ENCODE measurements at places on chromosomes 11 and 22.
A peak's percentile ranks its signal among the peaks of the same experiment; 100 is the strongest.

- no peak for DNase-seq
These were observed 3.1 kb downstream of the RELT start for GRCh38 chr11:73379189-73379880.

DNA sequence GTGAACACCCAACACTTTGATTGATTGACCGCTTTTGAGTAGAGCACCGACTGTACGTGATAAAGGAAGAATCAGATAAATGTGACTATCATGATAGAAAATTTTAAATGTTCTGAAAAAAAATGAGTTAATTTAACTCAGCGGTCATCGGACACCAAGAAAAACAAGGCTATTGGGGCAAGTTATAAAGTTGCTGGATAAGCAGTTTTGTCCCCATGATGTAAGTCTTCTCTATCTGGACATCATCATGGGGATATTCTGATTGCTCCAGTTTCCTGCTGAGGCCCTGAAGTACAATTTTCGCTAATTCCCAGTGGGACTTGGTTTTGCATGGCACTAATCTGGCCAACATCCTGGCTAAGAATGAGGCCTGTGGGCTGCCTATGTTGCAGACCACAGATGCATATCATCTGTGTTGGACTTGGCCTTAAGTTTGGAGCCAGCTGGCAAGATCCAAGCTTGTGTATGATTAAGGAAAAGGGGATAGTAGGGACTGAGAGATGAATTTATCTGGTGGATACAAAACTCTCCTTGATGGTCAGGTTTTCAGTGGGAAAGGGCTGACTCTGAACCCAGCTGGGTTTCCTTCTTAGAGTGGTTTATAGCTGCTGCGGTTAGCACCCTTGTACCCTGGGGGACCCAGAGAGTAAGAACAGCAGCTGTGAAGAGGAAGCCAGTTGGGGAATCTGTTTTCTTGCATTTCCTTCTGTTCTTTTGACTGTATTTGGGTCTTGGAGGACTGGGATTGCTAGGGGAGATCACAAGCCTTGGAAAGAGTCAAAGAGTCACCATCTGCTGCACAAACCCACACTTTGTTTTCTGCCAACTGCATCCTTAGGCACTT lies 118.3 kb downstream of the SEZ6L start:
- no peak for DNase-seq

DNA sequence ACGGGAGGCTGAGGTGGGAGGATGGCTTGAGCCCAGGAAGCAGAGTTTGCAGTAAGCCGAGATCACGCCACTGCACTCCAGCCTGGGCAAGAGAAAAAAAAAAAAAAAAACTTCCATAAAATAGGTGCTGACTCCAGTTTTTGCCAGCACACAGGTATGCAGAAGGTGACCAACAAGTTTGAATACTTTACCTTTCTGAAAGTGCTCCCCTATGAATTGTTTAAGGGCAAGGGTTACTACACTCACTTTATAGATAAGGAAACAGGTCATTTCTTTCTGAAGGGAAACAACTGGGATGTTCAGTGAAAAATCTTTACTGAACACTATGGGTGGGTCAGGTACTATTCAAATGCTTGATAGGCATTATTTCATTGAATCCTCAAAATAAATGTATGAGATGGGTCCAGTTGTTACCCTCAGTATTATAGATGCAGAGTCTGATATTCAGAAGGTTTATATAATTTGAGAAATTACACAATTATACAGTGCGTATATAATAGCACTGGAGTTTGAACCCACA lies 538.5 kb downstream of the INSC start:
- no peak for DNase-seq

DNA sequence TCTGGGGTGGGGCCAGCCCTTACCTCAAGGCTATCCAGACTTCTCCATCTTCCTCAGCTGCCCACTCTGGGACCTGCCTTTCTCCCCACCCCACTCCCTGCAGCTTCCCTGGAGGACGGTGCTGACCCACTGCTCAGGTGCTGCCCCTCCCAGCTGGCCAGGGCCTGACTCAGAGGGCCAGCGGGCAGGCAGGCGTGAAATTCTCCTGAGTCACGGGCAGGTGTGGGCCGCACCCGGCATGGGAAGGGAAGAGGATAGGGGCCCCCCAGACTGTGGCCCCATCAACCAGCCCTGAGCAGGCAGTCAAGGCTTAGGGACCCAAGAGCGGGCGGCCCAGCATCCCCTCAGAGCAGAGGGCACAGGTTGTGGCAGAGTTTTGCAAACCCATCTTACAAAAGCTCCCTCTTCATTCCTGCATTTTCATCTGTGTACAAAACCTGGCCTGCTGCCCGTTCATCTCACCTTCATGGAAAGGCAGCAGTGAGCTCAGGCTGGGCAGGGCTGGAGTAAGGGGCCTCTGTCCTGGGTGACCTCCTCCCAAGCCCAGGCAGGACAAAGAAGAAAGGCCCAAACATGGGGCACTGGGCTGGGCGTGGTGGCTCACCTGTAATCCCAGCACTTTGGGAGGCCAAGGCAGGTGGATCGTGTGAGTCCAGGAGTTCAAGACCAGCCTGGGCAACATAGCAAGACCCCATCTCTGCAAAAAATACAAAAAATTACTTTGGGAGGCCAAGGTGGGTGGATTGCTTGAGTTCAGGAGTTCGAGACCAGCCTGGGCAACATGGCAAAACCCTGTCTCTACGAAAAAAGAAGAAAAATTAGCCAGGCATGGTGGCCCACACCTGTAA lies 6.1 kb downstream of the RHOD start:
- DNase-seq, result no peak

- no peak for DNase-seq
These were observed 5.3 kb upstream of the CREB3L1 start for GRCh38 chr11:46271875-46272815.

DNA sequence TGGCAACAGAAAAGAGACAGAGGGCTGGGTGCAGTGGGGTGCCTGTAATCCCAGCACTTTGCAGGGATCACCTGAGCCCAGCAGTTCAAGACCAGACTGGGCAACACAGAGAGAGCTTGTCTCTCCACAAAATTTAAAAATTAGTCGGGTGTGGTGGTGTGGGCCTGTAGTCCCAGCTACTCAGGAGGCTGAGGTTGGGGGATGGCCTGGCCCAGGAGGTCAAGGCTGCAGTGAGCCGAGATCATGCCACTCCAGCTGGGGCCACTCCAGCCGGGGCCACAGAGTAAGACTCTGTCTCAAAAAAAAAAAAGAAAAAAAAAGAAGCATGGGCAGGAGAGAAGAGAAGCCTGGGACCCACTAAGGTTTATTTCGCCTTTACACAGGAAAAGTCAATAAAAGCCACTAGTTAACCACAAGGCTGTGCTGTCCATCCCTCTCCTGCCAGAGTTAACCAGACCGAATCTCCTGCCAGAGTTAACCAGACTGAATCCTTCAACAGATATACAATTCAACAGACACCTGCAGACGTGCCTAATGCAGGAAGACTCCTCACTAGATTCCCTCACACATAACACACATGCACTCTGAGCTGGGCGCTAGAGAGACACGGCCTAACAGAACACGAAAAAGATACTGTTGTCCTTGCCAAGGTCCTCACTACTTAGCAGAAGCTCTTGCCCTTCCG lies 29.8 kb downstream of the MICAL3 start:
- DNase-seq, result no peak

DNA sequence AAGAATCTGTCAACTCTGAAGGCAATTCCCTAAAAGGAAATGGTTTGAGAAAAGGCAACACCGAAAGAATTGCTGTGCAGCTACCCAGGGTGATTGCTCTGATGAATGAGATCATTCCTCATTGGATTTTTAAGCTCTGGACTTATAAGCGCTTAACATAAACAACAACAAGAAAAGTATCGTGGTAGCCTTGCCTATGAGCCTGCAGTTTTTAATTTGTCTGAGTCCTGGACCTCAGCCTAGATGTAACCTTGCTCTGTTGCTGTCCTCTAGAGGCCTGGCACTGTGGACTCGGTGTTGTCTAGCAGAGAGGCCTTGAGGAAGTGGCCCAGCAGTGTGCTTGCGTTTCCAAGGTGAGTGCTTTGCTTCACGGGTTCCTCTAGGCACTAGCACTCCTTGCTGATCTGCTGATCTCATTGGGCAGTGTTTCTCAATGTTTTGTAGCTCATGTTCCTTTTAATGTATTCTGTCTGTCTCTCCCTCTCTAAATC lies 20.4 kb downstream of the CCDC81 start:
- peak; percentile 11 for DNase-seq

DNA sequence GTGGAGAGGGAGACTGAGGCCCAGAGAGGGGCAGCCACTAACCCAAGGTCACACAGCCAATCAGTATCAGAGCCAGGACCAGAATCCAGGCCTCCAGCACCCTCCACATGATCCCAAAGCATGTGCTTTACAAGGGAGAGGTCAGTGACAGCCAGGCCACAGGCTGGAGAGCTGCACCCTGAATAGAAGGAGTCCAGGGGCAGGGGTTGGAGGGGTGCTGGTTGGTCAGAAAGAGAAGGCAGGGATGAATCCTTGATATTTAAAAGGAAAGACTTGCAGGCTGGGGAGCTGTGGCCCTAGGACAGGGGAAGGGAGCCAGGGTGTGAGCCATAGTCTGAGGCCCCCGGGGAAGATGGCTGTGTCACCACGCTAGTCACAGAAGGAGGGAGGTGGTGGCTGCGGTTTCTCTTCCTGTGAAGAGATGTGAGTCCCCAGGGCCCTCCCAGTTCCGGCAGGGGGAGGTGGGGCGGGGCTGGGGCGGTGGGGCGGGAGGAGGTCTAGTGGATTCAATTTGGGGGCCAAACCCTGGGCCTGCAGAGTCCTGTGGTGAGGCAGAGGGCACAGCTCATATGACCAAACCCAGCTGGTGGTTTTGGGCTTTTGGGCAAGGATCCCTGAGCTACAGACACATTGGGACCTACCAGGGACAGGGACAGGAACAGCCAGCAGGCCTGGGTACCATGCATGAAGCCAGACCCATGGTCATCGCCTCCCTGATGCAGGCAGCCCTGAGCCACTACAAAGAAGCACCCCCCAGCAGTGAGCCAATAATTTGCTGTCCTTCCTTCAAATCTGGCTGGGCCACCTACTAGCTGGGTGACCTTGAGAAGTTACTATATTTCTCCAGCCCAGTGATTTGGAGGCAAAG lies 14.0 kb downstream of the RAC2 start:
- peak; percentile 55 for DNase-seq

GRCh38 chr11:47347137-47347536 lies 5.4 kb downstream of the MYBPC3 start:
- no peak for DNase-seq

DNA sequence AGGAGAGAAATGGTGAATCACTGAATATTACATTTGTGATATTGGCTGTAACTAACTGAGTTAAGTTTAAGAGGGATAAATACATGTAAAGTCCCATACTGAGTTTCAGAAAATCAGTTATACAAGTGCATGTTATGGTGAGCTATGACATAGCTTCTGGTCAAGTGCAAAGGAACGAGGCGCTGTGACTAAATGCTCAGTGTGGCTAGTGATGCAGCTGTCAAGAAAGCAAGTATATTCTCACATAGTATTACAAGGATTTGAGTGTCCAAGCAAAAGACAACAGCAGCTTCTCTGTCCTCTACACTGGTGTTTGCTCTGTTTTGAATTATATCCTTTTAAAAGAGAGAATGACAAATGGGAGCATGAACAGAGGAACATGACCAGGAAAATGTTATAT lies 40.1 kb downstream of the CSRP3 start:
- DNase-seq, result no peak

DNA sequence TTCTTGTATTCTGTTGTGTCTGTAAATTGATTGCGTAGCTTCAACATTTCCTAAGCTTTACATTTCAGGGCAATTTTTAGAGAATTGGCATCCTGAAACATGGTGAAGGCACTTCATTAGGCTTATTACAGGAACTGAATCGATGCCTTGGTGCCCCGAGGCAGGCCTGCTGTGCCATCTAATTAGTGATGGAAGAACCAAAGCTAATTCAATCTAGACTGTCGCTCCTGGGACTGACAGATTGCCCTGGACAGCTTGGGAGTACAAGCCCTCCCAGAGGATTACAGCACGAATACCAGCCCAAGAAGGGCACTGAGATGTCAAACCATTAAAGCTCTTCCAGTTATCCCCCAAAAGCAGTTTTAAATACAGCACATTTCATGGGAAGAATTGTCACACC lies 243.2 kb upstream of the ZC3H12C start:
- no peak for DNase-seq

DNA sequence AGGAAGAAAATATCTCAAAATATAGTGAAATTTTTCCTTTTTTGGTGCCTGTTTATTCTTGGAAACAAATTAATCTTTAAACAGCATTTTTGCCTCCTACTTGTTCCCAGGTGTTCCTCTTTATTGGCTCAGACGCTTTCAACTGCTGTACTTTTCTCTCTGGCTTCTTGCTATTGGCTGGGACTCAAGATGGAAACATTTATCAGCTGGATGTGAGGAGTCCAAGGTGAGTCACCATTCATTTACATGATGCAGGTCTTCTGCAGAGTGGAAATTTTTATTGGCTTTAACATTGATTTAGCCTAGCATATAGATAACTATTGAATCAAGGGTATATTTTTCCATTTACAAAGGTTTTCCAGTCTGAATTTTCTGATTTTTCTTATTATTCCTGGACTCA lies 34.4 kb upstream of the DNAJB13 start:
- peak; percentile 43 for DNase-seq

GRCh38 chr11:70381872-70382861 lies 16.2 kb upstream of the CTTN start:
- DNase-seq, result peak; percentile 75

- no peak for DNase-seq
These were observed 413 bp downstream of the CBX7 start for GRCh38 chr22:39152024-39152510.

DNA sequence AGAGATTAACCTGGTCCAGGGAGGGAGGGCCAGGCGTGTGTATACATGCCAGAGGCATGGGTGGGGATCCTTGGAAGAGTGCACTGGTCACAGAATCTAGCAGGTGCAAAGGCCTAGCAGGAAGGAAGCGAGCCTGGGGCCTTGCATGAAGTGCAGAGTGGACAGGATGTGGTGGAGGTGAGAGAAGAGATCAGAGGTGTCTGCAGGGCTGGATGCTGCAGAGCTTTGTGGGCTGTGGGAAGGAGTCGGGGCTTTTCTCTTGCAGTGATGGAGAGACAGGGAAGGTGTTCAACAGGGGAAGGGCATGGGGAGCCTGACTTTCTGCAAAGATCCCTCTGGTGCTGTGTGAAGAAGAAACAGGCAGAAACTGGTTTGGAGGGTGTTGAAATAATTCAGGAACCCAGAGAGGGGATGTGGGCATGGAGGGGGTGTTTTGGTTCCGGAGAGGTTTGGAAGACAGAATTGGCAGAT lies 2.5 kb upstream of the TPST2 start:
- no peak for DNase-seq

- DNase-seq, result no peak
These were observed 62.3 kb downstream of the IGLL5 start for GRCh38 chr22:22949953-22950352.

DNA sequence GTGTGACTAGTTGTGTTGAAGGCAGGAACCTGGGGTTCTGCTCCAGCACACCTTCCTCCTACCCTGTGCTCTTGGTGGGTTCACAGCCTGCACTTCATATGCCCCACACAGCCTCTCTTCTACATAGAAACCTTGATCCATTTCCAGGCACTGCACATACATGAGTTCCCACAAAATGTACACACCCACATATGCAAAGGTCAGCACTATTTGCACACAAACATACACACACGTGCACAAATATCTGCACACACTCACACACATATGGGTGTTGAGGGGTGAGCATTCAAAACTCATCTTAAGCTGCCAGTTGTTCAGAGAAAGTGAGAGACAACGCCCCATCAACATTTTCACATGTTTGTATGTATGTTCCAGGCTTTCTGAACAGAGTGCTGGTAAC lies 201.0 kb downstream of the BARX2 start:
- DNase-seq, result no peak
